ENCODE measurements at places on chromosomes 6 and 20.

DNA sequence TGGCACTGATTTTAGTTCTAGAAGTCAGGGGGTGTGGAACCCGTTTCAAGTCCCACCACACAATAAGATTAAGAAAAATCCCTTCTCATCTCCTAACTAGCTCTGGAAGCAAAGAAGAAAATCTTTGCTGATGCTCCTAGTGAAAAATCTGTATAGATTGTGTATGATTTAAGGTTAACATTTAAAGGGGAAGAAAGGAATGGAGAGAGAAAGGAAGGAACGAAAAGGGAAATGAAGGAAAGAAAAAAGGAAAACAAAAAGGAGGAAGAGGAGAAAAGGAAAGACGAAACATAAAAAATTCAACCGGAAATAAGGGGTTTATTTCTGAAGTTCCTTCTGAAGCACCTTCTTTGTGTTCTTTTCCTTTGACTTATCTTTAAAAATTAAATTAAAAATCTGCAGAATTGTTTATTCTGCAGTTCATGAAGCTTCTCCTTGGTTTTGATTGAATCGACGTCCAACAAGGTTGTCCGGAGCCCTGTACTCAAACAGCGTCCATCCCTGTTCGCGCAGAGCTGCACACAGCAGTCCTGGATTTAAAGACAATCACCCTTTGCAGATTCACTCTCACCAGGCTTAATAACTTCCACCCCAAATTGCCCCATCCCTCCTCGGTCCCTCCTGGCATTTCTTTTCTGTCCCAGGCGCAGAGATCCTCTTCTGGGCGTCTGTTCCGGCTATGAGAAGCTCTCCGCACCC lies 1.6 kb upstream of the TFAP2B start:
- no peak for DNase-seq

- DNase-seq = no peak
Observed at GRCh38 chr6:107819964-107820337, 4.2 kb downstream of the SCML4 start.

GRCh38 chr6:126546541-126547120 lies 206.7 kb downstream of the CENPW start:
- DNase-seq = no peak

DNA sequence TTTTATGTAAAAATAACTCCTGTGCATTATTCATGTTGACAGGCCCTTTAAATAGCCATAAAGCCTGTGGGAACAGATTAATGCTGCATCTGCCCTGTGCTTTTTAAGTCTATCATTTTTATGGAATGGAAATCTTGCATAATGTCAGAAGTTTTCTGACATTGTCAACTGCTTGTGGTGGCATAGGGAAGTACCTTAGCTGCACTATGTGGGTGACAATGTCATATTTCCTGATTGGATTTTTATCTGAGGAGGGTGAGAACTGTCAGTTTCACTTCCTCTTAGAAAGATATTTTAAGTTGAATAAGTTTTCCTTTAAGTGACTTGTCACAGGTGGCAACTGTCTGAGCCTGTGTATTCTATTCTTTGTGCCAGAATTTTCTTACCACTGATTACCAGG lies 267.9 kb downstream of the PLCB1 start:
- DNase-seq = no peak

DNA sequence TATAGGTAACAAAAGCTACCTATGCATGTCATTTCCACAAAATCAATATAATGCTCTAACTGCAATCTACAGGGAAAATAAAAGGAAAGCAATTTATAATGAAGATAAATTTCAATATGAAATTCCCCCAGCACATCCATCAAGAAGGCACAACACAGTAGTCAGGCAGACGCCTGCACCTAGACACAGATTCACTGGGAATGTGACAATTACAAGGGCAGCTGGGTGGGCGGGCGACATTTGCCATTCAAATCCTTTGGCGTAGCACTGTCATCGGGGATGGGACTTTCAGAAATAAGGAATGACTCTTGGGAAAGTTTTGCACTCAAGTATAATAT lies 60.4 kb downstream of the SULF2 start:
- DNase-seq = no peak

Data from stimulated activated CD4-positive, alpha-beta T cell treated with anti-CD3 and anti-CD28 coated beads, TNF-alpha, amount 100 ng/mL, for 1 hour (primary cell).